Fibroblast of the aortic adventitia (primary cell): ENCODE measurements at places on chromosomes 4 and X.

GRCh38 chr4:54063229-54063628 lies 1.2 kb downstream of the CHIC2 start:
- peak; percentile 67 for DNase-seq

DNA sequence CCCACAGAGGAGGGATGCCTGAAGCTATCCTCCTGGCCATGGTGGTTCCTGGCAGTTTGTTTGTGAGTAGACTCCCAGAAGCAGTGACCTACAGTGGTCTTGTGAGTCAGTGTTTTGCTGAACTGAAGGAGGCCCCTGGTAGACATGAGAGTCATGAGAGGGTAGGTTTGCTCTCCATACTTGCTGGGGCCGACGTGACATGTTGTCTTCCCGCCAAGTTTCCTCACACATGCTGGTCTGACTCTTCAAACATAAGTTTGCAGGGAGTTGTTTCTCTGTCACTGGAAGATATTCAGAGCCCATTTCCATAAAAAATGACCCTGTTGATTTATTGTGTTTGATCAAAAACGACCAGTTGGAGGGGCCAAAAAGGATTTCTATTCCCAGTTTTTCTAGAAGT lies 131.1 kb upstream of the SCML1 start:
- DNase-seq = no peak

- no peak for DNase-seq
Measured at GRCh38 chr4:23368081-23368697, 521.7 kb downstream of the PPARGC1A start.

DNA sequence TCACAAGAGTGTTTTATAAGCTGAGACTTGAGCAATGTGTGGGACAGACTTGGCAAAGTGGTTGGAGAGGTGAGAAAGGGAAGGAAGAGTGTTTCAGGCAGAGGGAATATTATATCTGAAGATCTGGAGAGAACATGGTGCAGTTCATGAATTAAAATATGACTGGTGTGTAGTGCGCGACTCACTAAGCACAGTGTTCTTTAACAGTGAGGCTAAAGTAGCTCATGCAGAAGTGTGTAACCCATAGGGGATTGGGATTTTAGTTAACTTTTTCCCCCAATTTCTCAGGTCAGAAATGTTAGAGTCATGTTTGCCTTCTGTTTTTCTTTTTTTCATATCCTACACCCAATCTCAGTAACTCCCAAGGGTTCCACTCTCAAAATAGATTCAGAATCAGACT lies 9.7 kb downstream of the MTHFD2L start:
- no peak for DNase-seq
